ENCODE measurements at places on chromosomes 3 and 15.

DNA sequence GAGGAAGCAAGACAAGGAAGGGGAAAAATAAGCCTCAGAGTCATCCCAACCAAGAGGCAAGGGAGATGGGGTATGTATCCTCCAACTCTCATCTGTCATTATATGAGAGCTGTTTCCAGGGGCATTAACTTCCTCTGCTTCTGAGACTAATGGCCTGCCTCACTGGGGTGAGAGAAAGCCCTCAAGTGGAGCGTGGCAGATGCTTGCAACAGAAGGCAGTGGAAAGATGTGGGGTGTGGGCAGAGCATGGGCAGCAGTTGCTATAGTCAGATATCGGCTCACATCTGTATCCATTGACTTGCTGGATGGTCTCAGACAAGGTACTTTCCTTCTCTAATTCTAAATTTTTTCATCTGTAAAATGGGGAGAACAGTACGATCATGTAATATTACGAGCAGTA is 81.7 kb upstream of the PLCL2 start:
- no peak for DNase-seq

DNA sequence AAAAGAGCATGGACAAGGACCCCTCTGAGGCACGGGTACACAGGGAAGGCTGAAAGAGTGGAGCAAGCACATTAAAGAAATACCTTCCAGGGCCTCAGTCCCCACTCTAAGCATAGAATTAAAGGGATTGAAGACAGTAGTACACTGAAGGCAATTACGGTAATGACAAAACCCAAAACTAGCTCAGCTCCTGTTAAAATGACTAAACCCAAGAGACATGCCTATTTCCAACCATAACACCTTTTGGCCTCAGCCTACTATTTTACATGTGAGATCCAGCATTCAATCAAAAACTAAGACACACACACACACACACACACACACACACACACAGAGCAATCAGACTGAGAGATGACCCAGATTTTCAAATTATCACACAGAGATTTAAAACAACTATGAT is 19.8 kb downstream of the MAP4 start:
- DNase-seq, result no peak

DNA sequence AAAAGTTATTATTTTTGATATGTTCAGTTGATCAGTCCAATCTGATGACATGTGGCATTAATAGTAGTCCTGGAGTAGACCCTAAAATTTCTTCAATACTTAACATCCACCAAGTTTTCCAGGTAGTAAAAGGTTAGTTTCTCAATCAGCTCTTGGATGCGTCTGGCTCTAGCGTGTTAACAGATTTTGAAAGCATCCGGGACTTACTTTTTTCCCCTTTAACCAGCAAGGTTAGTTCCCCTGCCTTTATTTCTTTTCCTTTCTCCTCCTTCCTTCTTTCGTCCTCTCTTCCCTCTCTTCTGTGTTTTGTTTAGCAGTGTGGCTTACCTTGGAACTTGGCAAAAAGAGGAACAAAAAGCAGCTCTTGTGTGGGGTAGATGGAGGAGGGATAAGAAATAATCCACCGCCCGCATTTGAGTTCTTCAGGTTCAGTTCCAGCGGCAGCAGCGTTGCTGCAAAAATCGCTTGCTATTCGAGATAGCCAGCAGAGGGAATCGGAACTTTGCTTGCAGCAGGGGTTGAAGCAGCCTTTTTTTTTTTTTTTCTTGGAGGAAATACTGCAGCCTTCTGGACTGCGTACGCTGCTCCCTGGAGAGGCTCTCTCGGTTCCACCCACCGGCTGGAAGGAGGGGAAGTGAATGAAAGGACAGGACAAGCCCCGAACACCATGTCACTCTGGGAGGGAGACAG is at the start of gene RBMS3:
Gene RBMS3, plus strand, starts transcription at position 668 of the 690 bp plus-strand sequence.
- no peak for DNase-seq

GRCh38 chr3:161420746-161421145 is 49.4 kb upstream of the SPTSSB start:
- DNase-seq, result no peak

DNA sequence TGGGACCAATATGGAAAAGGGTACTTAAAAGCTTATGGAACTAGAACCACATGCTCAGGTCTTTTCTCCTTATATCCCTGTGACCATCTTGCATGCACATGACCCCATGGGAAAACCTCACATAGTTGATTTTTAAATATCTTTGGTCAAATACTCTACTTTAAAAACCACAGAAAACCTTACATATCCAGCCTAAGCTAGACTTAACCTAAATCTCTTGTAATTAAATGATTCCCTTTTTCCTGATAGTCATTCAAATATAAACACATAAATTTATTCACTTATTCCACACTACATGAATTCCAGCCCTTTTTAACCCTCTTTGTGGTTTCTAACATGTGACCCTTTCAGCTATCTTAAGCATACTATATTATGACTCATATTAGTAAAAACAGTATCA is 46.8 kb downstream of the DNAJC13 start:
- DNase-seq, result no peak

DNA sequence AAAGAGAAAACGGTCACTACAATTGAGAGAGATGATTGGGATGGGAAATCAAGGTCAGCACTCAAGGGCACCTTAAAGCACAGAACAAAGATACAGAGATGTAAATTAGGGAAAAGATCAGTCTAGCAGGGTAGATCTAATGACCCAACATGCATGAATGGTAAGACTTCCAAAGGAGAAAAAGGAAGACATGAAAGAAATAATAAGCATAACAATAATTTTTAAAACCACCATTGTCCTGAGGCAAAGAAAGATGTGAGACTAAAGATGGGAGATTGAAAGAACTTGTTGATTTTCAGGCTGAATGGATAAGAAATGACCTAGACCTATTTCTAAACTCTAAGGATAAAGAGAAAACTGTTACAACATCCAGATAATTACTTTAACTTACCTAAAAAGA is 34.8 kb upstream of the AMOTL2 start:
- DNase-seq, result no peak

DNA sequence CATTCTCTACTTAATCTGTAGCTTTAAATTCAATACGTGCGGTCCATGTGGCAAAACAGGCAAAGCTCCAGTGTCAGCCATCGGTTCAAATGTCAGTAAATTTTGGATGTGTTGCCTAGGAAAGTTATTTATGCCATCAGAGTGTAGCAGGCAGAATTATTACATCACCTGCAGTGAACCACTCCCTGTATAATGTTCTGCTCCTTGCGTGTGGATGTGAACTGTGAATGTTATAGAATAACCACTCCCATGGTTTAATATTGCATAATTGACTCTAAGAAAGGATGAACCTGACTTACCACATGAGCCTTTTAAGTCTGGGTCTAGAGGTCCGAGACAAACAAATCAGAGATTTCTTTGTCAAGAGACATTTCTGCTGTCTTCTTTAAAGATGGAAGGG is 145.5 kb downstream of the GOLIM4 start:
- DNase-seq, result no peak
